Ascending aorta (tissue), 2 donors: ENCODE measurements at places on chromosomes 2 and 18.

- DNase-seq = no peak
Measured at GRCh38 chr2:232809349-232810124, 33.2 kb upstream of the KCNJ13 start.

- no peak for DNase-seq
Measured at GRCh38 chr18:13494871-13495445, 231.4 kb downstream of the FAM210A start.

- DNase-seq = no peak
Measured at GRCh38 chr2:163345795-163346573, 389.8 kb downstream of the FIGN start.

DNA sequence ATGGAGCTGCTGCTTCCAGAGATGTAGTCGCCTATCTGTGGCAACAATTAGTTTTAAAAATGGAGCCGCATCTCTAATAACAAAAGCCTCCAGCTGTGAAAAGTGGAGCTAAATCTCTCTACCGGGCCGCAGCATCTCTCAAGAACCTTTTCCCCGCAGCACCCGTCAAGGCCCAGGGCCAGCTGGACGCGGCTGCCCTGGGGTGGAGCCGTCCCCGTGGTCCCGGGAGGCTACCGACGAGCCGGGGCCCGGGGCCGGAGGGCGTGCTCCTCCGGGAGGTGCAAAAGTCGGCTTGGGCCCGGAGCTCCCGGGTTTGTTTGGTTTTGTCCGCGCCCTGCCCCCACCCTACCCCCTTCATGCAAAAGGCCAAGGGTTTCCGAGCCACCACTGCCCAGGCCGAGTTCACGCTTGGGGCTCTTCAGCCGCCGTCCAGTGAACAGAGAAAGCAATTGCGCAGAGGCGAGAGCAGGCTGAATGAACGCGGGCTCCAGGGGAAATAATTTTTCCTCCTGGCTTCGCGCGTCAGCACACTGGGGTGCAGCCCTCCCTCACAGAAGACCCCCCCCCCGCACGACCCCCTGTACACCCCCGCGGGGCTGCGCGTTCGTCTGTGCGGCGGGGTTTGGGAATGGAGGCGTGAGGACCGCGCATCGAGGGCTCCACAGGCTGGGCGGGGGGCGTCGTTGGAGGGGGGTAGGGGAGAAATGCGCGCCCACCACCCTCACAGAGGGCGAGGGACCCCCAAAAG is 557 bp upstream of the GREB1L start:
- DNase-seq = no peak

DNA sequence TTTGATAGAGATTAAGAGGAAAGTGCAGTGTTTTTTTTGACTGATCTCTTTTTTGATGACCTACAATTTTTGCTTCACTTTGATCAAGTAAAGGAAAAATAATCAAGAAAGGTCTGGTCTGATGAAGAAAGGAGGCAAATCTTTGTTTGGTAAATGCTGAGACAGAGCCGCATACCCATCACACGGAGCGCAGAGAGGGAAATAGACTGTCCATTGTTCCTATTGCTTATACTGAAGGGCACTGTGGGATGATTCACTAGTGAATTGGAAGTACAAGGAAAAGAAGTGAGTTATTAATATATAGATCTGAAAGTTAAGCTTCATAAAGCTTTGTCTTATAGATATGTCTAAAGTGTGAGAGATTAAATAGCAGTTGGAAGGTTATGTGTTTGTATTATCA is 455.1 kb downstream of the PLCL1 start:
- DNase-seq = no peak

DNA sequence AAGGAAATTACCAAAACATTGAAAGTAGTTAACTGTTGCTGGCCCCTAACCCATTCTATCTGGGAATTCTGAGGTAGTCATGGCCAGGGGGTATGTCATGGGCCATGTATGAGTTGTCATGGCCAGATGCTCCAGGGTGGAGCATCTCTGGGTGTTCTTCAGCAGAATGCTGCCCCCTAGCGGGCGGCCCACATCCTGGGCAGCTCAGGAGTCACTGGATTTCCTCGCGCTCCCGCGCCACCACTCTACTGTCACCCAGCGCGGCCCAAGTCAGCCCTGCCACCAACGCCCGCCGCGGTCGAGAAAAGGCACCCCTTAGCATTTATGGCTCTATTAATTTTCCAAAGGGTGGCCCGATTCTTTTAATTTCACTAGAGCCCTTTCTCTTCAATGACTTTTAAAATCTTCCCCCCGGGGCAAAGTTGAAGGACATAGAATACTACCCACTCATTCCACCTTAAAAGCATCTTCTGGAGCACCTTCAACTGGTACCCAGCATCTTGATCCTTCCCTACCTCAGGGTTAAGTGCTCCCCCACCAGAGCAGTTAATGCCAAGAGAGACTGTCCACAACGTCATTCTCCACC is 41.6 kb downstream of the PKDCC start:
- peak; percentile 83 for DNase-seq

DNA sequence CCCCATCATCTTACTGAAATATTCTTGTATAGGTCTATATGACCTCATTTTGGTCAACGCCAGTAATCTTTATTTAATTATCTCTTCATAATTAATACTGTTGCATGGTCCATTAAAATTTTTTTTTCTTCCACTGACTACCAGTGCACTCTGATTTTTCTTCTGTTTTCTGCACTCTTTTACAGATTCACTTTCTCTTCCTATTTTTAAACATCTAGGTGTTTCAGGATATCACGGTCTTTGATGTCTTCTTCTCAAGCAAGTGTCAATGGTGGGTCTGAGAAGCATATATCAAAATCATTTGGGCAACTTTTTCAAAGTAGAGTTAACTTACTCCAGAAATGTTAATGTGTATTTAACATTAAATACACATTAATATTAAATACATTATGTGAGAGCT is 51.4 kb downstream of the CCDC141 start:
- DNase-seq = no peak

DNA sequence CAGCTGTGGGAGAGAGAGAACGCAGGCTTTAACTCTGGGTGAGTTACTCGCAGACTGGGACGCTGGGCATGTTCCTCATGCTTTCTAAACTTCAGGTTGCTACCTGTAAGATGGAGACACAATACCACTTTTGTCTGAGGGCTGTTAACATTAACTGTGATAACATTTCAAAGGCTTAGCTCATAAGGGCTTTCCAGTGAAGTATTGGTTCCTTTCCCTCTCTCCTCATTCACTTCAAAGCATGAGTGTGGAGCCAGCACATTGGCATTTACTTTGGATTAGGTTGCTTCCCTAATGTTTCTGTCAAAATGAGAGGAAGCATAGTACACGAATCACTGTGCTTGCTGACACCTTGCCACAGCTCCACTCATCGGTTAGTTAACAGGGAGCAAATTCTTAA is 30.2 kb downstream of the INSIG2 start:
- DNase-seq = no peak

- no peak for DNase-seq
Measured at GRCh38 chr18:58152891-58153290, 108.9 kb downstream of the NEDD4L start.

DNA sequence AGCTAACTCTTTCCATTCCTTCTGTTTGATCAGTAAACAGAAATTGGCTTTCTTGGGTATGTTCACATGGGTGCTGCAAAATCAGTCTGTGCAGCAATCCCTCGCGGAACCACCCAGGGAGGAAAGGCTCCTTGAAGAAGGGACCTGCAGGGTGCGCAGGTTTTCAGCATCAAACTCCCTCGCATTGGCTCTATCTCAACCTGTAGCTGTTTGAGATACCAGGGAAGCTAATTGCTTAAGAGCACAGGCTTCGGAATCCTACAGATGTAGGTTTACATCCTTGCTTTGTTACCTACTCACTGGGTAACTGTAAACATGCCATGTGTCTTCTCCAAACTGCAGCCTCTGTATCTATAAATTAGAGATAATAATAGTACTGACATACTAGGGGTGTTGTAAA is 43.2 kb downstream of the LAMA3 start:
- no peak for DNase-seq

DNA sequence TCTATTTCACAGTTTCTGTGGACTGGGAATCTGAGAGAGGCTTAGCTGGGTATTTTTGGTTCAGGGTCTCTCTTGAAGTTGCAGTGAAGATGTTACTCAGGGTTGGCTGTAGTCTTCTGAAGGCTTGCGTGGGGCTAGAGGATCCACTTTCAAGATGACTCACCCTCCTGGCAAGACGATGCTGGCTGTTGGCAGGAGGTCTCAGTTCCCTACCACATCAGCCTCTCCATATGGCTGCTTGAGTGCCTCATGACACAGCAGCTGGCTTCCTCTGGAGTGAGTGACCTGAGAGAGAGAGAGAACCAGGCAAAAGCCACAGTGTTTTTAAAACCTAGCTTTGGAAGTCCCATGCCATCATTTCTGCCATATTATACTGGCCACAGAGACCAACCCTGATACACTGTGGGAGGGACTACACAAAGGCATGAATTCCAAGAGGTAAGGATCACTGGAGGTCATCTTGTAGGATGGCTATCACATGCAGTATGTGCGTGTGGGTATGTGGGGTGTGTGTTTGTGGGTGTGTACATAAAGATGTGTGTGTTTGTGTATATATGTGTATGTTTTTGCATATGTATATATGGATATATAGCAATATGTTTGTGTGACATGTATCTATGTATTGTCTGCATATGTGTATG is 25.1 kb downstream of the DNPEP start:
- DNase-seq = no peak

DNA sequence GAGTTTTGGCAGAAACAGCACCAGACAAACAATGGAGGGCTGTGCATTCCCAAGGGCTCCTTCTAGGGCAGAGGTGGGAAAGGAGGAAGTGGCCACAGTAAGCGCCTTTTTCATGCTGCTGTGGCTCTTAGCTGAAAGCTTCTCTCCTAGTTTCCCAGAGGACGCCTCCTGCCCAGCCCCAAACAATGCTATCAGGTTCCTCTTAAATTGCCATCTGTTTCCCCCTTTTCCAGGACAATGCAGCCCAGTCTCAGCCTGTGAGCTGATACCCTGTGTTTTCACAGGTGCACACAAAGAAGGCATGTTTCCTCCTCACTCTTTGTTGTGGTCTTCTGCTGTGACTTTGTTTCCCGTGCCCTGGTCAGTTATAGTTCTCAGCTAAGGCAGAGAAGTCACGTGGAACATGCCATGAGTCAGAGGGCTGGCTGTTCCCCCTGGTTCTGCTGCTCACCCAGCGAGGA is 5.4 kb upstream of the FAM124B start:
- no peak for DNase-seq

- no peak for DNase-seq
Measured at GRCh38 chr2:236803621-236804020, 234.0 kb downstream of the ACKR3 start.

GRCh38 chr2:29449499-29449898 is 334.3 kb downstream of the CLIP4 start:
- DNase-seq = no peak
